ENCODE measurements at places on chromosomes 4 and X.

GRCh38 chr4:41832961-41833360 lies 84.4 kb upstream of the PHOX2B start:
- DNase-seq: no peak

GRCh38 chr4:5913454-5913853 lies 20.6 kb upstream of the CRMP1 start:
- no peak for DNase-seq

- no peak for DNase-seq
These were observed 58.5 kb downstream of the PGRMC2 start for GRCh38 chr4:128228845-128229795.

GRCh38 chr4:79949178-79949577 lies 123.9 kb downstream of the ANTXR2 start:
- no peak for DNase-seq

- peak; percentile 66 for DNase-seq
These were observed 60.7 kb upstream of the PLAC1 start for GRCh38 chrX:134718966-134719317.

- no peak for DNase-seq
These were observed 454 bp downstream of the LETM1 start for GRCh38 chr4:1855333-1856070.

DNA sequence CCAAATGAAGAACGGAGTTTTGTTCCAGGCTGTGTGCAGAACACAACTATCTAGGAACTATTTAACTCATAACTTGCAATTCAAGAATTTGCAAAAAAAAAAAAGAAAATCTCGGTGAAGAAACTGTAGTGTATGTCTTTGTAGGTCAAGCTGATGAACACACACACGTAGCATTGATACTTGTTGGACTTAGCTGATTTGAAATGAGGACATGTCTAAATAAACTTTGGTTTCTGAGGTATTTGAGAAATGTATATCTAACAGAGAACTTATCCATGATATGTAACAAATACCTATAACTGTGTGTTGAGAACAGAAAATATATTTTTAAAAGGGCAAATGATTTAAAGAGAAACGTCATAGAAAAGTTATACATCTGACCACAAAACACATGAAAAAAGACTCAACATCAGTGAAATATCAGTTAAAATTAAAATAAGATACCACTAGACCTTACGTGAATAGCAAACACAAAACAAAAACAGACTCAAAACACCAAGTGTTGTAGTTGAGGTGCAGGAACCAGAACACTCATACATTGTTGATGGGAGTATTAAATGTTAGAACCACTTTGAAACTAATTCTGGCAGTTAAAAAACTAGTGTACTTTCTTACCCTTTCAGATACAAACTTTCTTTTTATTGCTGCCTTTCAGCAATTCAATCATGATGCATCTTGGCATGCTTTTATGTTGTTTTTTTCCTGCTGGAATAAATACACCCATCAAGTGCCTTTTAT lies 1535.8 kb upstream of the PCDH10 start:
- no peak for DNase-seq

- no peak for DNase-seq
These were observed 67.4 kb downstream of the CNGA2 start for GRCh38 chrX:151801980-151802379.

DNA sequence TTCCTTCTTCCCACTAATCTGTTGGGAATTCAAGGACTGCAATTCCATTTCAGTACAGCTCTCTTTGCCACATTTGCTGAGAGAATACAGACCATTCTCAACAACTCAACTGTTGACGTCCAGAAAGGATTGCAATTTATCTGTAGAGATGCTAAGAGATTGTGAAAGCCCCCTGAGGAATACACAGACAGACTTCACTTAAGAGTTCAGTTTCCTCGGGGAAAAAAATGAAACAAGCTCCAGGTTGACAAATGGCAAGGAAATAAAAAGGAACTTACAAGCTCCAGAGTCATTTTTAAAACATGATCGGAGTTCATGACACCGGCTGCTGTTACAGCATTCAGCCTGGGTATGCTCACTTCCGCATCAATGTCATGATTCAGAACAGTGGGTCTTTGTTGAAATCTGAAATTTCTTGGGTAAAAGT lies 13.8 kb downstream of the TLR10 start:
- no peak for DNase-seq

DNA sequence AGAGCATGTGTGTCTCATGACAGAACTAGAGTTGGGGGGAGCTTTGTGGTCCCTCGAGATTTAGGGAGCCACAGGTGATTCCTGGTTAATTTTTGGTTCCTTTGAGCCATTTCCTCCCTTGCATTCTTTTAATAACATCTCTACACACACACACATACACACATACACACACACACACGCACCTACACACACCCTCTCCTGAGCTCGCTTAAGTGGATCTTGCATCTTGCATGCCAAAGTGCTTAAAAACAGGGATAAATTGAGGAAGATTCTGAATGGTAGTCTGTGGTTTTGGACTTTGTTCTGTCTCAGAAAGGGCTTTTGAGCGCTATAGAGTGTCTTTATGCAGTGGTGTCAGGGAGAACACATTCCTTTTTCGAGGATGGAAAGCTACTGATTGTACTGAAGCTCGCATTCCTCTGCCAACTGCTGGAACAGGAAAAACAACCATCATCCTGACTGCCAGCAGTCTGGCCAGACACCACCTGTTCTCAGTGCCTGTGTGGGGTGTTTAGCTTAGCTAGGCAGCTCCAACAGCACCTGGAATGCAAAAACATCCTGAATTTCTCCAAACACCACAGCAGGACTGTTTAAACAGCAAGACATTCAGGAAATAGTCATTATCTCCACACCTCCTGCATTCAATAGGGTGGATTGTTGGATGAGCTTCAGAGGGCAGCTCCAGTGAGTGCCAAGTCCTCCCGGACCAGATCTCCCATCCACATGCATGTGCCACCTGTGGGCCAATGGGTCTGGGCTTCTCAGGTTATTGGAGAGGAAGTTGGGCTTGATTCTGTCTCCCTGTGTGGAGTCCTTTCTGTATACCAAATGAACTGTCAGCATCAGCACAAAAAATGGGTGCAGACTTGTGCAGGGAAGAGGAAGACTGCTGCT lies 21.9 kb upstream of the IGFBP7 start:
- DNase-seq: no peak

- peak; percentile 91 for DNase-seq
These were observed 9.8 kb upstream of the ANXA5 start for GRCh38 chr4:121706595-121707021.

DNA sequence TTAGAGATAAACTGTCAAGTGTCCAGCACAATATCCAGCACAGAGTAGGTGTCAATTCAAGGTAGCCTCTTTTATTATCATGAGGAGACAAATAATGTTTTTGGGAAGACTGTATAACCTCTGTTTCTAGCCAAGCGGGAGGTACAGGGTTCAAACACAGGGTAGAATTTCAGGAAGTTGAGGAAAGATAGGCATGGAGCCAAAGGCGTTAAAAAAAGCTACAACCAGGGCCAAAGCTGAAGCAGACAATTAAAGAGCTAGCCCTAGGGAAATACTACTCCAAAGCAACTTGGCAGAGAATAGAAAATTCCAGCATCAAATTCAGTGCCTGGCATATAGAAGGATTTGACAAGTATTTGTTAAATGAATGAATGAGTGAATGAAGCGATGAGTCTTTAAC lies 40.0 kb upstream of the CASK start:
- DNase-seq: no peak

GRCh38 chr4:99712099-99712498 lies 54.5 kb upstream of the C4orf54 start:
- DNase-seq: no peak

GRCh38 chrX:13565511-13565910 lies 3.9 kb upstream of the EGFL6 start:
- no peak for DNase-seq

DNA sequence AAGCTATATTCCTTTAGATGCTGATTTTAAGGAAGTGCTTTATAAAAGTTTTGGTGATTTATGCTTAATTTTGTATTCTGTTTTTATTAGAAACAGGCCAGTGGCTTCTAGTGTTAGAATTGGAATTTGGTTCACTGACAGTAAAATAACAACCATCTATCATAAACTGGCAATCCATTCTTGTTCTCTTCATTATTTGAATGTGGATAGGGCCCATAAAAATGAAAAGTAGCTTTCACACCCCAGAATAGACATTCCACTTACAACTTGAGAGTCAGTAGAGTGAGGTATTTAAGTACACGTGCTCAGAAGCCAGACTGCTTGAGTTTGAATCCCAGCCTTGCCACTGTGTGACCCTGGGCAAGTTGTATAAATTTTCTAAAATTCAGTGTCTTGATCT lies 232.4 kb upstream of the CTSO start:
- no peak for DNase-seq

GRCh38 chr4:80187677-80188076 lies 9.6 kb upstream of the PRDM8 start:
- DNase-seq: no peak

- no peak for DNase-seq
These were observed 31.8 kb upstream of the MTM1 start for GRCh38 chrX:150536455-150537116.

DNA sequence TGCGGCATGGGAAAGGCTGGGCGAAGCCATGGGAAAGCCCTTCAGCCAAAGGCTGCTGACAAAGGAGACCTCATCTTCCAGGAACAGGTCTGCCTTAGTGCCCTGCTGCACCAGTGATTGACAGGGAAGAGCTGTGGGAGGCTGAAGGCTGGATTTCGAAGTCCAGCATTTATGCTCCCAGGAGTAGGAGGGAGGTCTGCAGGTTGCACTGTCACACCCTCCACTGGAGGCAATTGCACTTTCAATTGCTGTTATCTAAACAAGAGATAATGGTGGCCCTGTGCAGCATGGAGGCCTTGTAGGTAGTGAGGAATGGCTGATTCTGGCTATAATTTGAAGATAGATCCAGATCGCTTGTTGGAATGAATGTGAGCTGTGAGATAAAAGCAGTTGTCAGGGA lies 43.7 kb downstream of the FAM114A1 start:
- DNase-seq: no peak

DNA sequence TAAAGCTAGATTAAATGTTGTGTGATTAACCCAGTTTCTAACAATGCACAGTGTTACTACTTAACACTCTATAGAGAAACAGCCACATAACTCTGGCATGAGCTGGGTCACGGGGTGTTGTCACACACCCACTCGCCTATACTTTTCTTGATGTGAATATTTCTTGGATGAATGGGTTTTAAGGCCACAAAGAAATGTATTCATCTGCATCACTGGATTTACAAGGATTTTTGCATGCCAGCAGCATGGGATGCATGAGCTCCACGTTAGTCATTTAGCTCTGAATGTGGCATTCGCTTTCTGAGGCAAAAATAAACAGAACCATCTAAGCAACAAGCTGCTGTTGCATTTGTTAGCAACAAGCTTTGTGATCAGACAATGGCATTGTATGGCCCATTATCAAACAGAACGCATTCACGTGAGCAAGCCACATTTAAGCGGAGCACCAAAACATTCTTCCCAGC lies 89.7 kb downstream of the LRP2BP start:
- no peak for DNase-seq

DNA sequence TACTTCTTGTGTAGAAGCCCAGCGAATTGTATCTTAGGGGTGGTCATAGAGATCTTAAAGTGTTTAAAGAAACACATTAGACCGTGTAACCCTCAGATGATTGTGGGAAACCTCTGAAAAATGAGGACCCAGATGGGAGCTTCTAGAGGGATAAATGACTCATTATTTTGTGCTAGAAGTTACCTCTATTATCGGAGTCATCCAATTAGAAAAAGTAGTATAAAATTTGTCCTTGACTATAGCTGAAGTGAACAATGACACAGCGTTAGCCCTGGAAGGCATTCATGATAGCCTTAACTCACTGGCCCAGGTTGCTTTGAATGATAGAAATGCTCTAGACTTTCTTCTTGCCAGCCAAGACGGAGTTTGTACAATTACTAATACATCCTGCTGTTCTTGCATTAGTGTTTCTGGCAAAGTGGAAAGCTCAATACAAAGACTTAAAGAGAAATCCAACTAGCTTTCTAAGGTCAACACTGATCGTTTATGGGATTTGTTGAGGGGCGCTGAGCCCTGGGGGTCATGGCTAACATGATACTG lies 178.9 kb upstream of the VEGFC start:
- DNase-seq: no peak

DNA sequence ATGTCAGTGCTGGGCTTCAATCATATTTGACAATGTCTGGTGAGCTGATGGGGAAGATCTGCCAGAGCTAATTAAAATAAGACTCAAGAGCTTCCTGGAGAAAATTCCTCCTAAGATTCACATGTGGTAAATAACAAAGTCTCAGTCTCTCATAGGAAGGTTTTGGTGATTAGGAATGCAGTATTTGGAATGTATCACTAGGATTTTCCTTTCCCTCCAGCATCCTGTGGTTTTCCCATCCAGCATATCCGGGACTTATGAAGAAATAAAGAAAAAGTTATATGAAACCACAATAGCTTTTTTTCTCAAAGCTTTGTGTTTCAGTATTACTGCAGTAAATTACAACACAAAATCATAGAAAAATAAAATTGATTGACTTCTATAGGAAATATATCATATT lies 1597.1 kb downstream of the ADGRL3 start:
- no peak for DNase-seq

- no peak for DNase-seq
These were observed 193.6 kb downstream of the SOWAHB start for GRCh38 chr4:76704133-76704881.

DNA sequence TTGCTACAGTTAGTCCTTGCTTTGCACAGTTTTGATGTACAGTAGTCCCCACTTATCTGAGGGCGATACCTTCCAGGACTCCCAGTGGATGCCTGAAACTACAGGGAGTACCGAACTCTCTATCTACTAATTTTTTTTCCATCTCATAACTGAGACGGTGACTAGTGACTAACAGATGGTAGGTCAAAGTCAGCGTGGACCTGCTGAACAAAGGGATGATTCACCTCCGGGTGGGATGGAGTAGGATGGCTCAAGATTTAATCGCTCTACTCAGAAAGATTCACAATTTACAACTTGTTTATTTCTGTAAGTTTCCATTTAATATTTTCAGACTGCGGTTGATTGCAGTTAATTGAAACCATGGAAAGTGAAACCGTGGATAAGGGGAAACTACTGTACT lies 655.8 kb downstream of the ZNF674 start:
- no peak for DNase-seq

DNA sequence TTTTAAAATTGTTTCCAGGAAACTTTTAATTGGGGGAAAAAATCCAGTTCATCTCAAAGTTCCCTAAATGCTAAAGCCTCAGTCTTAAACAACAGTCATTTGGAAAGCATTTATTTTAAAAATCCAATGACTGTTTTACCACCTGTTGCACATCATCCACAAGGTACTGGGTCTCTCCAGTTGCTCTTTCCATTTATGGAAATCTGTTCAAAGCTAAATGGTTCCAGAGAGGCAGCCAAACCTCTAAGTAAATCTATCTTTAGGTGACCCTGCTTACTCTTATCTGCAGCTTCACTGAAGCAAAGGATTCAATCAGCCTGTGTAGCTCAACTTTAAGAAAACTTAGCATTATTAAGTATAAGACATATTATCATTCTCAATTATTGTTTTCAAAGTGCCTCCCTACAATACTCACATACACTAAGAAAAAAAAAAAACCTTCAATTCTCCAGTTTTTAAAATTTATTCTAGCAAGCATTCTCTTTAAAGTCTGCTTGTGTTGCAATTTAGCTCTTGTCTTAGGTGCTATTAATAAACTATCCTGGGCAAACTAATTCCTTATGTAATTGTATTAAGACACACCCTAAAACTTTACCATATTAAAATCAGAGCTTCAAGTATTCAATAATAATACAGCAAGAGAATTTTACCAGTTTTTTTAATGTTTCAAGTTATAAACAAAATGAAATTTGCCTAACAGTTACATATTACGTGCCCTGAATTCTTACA lies 60.6 kb downstream of the NOCT start:
- no peak for DNase-seq

GRCh38 chr4:73852771-73853170 lies 325 bp upstream of the PF4V1 start:
- DNase-seq: no peak
